ENCODE measurements at places on chromosomes 4 and X. TPM values are rescaled to one million over a fixed set of nuclear protein-coding genes. Genes with fewer than 3 reads are reported as not detected.

HMX1 gene
- total RNA-seq, result not detected

BST1 gene
- 15.0 TPM for total RNA-seq

NLGN3 gene
- total RNA-seq, result 0.57 TPM

PCYT1B gene
- not detected for total RNA-seq

PCDH7 gene
- 0.94 TPM for total RNA-seq

ENAM gene
- not detected for total RNA-seq

TMPRSS11B gene
- total RNA-seq, result not detected

GNPDA2 gene
- total RNA-seq, result 11.9 TPM
